Colonic mucosa (tissue), 4 donors: ENCODE measurements at places on chromosomes 6 and 20.
A peak's percentile ranks its signal among the peaks of the same experiment; 100 is the strongest.

GRCh38 chr6:34237316-34237721 lies 646 bp downstream of the HMGA1 start:
- DNase-seq: peak; percentile 30

- no peak for DNase-seq
Measured at GRCh38 chr6:51743999-51744398, 343.4 kb downstream of the PKHD1 start.

GRCh38 chr20:9600562-9600961 lies 86.2 kb downstream of the LAMP5 start:
- DNase-seq: no peak

GRCh38 chr6:39912446-39912845 lies 21.8 kb downstream of the MOCS1 start:
- DNase-seq: no peak

DNA sequence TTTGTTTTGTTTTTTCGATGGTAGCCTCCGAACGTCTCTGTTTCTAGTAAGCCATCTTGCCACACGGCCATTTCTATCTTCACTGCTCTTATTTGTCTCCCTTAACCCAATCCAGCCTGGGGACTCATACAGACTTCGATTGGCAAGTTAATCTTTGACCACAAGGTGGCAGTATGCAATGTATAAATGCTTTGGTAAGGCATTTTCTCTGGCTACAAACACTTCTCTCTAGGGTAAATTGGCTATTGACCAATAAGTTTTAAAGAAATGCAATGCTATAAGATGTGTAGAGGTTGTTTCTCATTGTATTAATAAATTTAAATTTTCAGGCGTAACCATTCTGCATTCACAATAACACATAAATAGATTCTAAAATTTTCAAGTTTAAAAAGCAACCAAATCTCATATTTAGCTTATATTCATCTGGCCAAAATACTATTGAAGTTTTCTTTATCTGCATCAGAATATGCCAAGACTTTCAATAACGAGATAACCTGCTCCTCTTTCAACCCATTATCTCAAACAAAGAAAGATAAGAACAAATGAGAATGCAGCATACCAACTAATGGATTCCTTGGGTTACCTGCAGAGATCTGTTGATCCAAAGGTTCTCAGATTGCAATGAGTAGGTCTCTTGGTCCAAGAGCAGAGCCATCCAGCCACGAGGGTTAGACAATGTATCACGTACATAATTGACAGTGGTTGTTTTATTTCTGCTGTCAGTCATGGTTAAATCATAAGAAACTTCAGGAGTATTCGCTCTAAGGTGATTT lies 231.9 kb downstream of the PKHD1 start:
- DNase-seq: peak; percentile 30
